ENCODE measurements at places on chromosomes 11 and 22.

DNA sequence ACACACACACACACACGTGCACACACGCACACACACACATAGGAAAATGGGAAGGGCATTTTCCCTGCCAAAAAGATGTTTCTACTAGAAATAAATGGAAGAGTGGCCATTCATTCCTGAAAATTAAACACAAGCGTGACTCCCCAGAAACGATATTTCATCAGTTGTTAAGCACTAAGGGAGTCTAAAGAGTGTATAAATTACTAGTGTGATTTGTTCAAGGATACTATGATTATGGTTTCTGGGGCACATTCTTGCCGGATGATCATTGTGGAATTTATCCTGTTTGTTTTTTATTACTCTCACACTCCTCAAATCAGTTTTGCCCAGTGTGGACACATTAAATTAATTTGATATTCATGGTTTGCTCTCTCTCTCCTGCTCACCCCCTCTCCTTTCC, 16.4 kb upstream of the AMOTL1 start:
- DNase-seq: no peak

GRCh38 chr22:47012589-47013370, 250.3 kb downstream of the TBC1D22A start:
- DNase-seq: no peak

GRCh38 chr11:45331839-45332238, 45.7 kb upstream of the SYT13 start:
- no peak for DNase-seq

DNA sequence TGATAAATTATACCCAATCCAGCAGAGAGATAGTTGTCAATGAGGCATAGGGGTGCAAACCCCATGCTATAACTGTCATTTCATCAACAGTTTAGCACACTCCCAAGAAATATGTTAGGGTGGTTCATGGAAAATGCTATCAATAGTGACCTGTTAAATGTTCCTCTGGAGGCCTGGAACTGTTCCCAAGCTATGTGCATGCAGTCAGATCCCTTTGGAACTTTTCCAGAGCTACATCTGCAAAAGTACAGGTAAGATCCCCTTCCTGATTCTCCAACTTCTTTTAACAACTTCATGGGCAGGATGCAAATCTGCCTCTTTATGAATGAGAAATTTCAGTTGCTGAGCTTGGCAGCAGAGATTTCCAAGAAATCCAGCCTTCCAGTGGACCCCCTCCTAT, 27.2 kb downstream of the ABTB2 start:
- no peak for DNase-seq

GRCh38 chr22:34847072-34847471, 218.9 kb upstream of the ISX start:
- DNase-seq: no peak

DNA sequence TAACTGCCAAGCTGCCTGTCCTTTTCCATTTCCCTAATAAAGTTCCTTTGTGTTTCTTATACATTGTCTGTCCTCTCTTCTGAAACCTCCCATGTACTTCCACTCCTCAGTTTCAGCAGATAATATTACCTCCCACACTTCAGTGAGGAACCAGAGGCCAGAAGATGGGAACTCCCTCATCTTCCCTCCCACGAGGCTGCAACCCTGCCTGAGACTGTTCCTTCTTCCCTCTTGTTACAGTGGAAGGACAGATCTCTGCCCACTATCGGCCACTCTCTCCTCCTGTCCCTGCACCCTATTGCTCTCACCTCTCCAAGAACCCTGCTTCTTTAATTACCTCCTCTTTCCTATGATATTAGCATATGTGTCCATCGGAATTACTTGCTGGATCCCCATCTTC, 38.1 kb upstream of the SWAP70 start:
- DNase-seq: no peak

- no peak for DNase-seq
These were observed 632.4 kb upstream of the ANO5 start for GRCh38 chr11:21560466-21560975.

DNA sequence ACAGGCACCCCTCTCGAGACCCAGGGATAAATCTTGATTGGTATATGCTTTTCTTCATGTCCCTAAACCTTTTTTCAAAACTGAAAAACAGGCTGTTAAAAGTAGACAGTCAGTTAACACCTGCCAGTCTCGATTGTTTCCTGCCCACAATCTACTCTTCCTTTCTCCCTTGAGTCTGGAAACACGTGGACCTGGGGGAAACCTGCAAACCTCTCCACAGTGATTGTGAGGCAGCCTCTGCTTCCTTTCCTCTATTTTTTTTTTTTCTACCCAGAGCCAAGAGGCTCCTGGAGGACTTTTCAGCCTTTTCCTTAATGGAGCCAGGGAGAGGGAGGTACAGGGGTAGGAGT, 69.4 kb upstream of the CLMP start:
- DNase-seq: no peak

- DNase-seq: peak; percentile 96
These were observed 64.2 kb upstream of the BLID start for GRCh38 chr11:122179961-122180834.

GRCh38 chr11:10413268-10413667, 41.8 kb upstream of the AMPD3 start:
- DNase-seq: peak; percentile 39

DNA sequence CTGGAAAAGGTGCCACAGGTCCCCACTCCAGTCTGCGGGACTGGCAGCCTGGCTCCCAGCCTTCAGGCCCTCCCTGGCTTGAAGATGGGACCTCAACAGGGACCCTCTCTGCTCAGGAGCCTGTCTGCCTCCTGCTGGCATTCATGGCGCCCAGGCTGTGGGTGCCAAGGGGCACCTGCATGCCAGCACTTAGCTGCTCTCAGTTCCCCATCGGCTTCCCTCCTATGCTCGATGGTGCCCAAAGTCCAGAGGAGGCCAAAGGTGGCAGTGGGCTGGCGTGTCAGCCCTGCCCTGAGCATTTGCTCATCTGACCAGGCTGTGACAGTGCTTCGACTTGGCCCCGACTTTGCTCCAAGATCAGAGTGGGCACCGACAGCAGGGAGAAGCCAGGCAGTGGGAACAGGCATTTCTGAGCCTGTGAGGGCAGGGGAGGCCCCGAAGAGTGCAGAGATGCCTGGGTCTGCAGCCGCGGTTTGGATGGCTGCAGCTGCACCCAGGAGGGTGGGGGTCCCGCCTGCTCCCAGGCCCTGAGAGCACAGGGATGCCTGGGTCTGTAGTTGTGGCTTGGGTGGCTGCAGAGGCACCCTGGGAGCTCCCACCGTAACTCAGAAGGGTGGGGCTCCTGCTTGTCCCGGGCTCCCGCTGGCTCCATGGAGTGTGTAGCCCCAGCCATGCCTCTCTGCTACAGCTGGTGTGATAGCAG, 463.6 kb downstream of the TBC1D22A start:
- no peak for DNase-seq

DNA sequence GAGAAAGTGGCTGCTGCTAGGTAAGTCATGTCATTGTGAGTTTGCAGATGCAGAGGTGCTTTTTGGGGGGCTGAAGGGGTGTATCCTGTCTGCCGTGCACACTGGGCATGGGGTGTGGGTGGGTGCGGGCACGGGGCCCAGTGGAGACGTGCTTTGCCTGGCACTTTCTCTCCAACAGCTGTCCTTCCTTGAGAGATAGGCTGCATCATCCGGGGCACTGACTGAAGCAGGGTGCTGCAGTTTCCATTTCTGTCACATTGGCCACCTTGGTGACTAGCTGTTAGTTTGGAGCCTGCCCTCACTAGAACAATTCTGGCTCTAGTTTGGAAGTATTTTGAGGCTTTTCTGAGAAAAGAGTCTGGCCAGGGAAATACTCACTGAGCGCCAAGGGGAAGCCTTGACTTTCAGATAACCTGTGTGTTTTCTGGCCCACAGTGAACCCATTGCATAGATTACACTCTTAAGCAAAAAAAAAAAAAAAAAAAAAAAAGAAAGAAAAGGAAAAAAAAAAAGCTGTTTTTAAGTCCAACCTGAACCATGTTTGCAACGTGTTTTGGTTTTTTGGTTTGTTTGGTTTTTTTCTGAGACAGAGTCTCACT, 219.2 kb downstream of the NAV2 start:
- no peak for DNase-seq

DNA sequence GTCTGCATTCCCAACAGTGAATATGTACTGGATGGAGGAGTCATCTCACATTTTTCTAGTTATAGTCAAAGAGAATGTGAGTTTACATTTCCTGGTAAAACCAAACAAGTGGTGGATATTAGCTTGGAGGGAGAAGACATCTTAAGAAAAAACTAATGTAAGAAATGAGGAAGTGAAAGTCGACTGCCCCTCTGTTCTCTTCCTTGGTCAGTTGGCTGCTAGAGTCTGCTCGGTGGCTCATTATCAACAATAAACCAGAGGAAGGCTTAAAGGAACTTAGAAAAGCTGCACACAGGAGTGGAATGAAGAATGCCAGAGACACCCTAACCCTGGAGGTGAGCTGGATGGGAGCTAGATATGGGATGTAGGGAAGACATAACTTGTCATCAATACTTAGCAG, 5.8 kb downstream of the SLC22A9 start:
- DNase-seq: no peak

DNA sequence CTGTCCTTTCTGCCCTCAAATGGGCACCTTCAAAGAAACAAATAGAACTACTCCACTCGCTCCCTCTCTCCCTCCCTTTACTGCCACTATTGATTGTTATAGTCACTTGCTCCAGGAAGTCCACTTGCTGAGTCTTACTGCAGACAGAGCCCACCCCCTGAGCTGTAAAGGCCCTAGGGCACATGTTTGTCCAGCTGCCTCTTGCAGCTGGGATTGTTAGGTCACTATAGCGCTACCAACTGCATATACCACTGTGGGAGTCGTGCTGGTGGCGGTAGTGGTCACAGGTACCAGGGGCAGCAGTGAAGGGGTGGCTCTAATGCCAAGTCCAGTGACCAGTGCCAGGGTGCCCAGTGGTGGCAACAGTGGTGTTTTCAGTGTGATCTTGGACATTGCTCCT, 4.4 kb upstream of the SREBF2 start:
- no peak for DNase-seq

- peak; percentile 82 for DNase-seq
These were observed 109.6 kb downstream of the SGSM3 start for GRCh38 chr22:40479887-40480538.

GRCh38 chr11:45085646-45086501, 60.6 kb upstream of the PRDM11 start:
- DNase-seq: no peak

- DNase-seq: peak; percentile 7
These were observed 5.4 kb upstream of the HDHD5 start for GRCh38 chr22:17164392-17165024.

DNA sequence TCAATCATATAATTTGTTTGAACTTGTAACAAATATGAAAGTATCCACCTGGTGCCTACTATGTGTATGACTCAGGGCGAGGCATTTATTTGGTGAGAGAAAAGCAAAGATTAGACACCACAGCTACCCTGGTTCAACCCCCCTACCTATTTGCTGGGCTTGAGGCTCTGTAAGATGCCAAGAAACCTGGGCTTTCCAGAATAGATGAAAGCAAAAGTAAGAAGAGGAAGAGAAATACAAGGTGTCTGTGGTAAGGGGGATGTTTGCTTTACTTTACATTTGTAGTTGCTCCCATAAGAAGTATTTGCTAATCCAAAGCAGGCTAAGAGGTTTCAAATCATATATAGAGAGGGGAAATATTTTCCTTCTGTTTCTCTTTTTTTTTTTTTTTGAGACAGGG, 61.7 kb downstream of the DDI1 start:
- no peak for DNase-seq

DNA sequence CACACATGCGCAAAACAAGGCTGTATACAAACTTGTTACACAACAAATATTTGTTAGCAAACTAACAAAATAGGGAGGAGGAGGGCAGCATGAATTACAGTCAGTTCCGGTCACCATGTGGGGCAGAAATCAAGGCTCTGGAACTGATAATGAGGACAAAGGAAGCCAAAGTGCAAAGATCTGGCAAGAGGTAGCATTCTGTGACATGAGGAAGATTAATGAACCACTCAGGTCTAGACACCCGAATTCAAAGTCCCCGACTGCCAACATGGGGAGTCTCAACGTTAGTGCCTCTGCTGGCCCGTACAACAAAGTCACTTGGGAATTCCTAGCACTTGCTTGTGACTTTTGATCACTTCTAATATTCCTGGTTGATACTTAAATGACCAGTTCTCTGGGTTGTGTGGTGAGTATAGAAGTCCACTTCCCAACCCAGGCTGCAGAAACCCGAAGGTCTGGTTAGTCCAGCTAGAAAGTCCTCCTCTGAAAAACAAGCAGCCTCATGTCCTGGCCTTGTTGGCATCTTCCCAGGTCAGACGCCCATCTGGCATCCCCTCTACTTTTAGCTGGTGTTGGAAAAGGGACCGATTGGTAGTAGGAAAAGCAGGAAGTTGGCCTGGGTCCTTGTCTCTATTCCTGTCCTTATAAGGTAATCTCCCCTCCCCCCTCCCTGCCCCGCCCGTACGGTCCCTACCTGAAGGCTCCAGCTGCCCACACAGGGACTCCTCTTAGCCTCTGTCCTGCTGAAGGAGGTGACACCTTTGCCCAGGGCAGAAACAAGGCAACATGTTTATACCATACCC, 1.6 kb downstream of the SUN2 start:
- no peak for DNase-seq

DNA sequence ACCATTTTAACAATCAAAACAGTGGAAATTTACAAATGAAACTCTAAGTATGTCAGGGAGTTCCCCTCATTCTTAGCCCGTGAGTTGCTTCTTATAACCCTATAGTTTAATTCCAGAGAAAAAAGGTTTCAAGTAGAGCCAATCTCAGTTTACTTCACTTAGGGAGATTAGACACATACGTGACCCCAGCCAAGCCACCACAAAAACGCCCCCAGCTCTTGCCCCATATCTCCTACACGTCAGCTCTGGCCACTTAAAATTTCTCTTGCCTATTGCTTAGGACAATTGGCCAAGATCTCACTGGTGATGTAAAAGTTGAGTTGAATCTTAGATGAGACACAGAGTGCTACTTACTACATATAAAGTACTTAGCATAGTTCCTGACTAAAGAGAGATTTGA, 166.4 kb downstream of the ETS1 start:
- DNase-seq: peak; percentile 100

DNA sequence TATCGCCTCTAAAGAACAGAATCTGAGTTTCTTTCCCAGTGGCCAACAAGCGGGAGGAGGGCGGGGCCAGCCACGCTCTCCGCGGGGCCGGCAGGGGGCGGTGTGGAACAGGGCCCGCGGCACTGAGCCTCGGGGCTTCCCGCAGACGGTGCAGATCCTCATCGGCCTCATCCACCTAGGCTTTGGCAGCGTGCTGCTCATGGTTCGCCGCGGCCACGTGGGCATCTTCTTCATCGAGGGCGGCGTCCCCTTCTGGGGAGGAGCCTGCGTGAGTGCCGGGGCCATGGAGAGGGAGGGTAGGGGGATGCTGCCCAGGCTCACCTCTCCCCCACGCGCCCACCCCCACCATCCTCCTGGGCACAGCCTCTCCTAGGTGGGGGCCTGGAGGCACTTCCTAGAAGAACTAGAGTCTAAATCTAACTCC, 10.7 kb downstream of the MS4A15 start:
- no peak for DNase-seq

GRCh38 chr11:28738549-28738948, 630.4 kb downstream of the METTL15 start:
- DNase-seq: peak; percentile 34

DNA sequence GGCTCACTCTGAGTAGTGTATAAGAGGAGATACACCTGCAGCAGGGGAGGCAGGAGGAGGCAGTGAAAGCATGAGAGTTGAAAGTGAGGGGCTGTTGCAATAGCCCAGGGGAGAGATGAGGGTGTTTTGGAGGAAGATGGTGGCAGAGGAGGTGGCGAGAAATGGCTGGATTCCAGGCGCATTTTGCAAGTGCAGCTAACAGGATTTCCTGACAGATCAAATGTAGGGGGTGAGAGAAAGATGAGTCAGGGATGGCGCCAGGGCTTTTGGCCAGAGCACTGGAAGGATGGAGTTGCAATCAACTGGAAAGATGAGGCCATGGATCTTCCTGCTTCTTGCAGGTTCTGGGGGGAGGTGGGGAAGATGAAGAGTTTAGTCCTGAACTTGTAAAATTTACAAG, 16.8 kb upstream of the TSPAN18 start:
- DNase-seq: peak; percentile 43

Data from iris pigment epithelial cell (primary cell).